ENCODE measurements at places on chromosomes 7 and 10.

- no peak overlapping the region for H3K4me3 ChIP-seq
- no peak for DNase-seq
- no peaks in the 10 kb centered on the region for H3K27me3 ChIP-seq
- no peaks in the 10 kb centered on the region for H3K36me3 ChIP-seq
- no peaks in the 10 kb centered on the region for H3K4me1 ChIP-seq
Measured at GRCh38 chr7:94206295-94206694, 188.4 kb upstream of the COL1A2 start.

DNA sequence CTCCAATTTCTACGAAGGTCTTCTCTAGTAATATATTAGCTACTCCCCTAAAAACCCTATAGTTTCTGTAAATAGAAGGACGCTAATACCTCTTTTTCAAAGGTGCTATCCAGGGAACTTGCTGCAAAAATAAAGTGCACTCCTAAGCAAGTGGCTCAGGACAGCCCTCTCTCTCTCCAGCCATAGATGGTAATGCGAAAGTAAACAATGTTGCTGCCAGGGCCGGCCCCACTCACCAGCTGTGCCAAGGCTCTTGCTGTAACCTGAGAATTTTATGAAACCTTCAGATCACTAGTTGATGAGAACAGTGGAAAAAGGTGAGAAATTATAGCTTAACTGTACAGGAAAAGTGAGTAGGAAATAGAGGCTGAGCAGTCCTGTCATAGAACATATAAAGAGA is 10.9 kb upstream of the TAS2R39 start:
- H3K27ac ChIP-seq, result no peak overlapping the region
- H3K4me1 ChIP-seq, result no peaks in the 10 kb centered on the region
- DNase-seq, result no peak
- no peaks in the 10 kb centered on the region for H3K27me3 ChIP-seq
- no peak overlapping the region for H3K4me3 ChIP-seq

- no peak for DNase-seq
- no peak overlapping the region for H3K27ac ChIP-seq
- no peak overlapping the region for H3K4me3 ChIP-seq
Measured at GRCh38 chr7:5349005-5349380, 66.2 kb downstream of the SLC29A4 start.

DNA sequence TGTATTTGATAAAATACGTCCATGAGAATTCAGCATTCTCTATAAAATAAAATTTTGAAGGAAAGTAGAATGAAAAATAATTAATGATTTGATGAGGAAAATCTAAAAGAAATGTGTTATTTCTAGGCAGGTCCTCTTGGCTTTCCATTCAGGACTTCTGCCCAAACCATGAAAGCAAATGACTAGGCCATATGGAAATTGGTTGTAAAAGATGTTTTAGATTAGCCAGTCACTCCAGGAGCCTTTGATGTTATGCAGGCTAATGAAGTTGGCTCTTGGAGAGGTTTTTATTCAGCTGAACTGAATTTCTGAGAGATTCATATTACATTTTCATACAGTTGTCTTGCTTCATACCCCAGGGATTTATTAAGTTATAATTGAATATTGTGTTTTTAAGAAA is 452.8 kb downstream of the SDK1 start:
- H3K36me3 ChIP-seq, result no peaks in the 10 kb centered on the region
- no peaks in the 10 kb centered on the region for H3K27me3 ChIP-seq
- DNase-seq, result no peak
- no peak overlapping the region for H3K4me3 ChIP-seq
- peaks cover 2% of the 10 kb centered on the region for H3K4me1 ChIP-seq

- H3K4me1 ChIP-seq, result no peaks in the 10 kb centered on the region
- no peaks in the 10 kb centered on the region for H3K27me3 ChIP-seq
- no peak for DNase-seq
- no peak overlapping the region for H3K4me3 ChIP-seq
Measured at GRCh38 chr10:123026302-123026701, 17.5 kb downstream of the ACADSB start.

DNA sequence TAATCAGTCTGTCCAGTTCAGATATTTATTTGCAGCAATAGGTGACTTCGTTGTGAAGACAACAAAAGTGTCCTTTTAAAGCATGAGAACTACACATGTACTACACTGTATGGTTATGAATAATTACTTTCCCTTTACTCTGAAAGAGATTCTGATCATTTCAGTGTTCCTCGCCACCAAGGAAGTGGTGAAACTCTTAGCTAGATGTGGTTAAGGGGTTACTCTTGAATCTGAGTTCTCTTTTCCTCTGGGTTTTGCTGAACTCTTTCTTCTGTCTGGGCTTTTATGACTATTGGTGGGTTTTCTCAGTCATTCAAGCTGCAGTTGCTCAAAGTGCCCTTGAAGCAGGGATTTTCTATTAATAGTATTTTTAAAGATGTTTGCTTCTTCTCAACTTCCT is 127.9 kb upstream of the SEM1 start:
- H3K27me3 ChIP-seq, result no peaks in the 10 kb centered on the region
- no peak overlapping the region for H3K4me3 ChIP-seq
- H3K27ac ChIP-seq, result no peak overlapping the region
- DNase-seq, result no peak

DNA sequence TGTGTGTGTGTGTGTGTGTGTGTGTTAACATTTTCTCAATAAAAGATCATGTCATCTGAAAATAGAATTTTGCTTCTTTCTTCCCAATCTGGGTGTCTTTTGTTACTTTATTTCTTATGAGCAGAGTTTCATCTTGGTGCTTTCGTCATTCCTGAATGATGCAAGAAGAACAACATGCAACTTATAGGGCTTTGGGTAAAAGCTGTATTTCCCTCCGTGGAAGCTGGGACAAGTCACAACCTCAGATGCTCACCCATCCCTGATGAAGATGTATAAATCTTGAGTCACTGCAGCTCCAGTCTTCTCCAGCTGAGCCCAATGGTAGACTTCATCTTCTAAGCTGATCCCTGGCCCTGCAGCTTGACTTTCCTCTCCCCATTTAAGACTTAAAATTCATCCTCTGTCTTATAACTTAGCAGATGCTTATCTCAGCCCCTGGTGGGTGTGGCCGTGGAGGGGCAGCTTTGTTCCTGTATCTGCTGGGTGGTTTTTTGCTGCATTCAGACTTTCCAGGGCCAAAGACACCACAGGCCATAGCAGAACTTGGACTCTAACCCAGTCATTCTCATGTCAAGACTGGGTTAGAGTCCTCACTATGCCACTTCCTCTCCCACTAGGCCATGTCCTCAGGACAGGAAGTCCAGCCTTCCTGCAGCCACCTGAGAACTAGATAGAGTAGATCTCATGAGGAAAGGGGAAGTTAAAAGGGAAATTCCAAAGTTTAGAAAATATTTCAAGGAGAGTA is 356.4 kb downstream of the TNS3 start:
- no peaks in the 10 kb centered on the region for H3K27me3 ChIP-seq
- H3K27ac ChIP-seq, result no peak overlapping the region
- no peak overlapping the region for H3K4me3 ChIP-seq

DNA sequence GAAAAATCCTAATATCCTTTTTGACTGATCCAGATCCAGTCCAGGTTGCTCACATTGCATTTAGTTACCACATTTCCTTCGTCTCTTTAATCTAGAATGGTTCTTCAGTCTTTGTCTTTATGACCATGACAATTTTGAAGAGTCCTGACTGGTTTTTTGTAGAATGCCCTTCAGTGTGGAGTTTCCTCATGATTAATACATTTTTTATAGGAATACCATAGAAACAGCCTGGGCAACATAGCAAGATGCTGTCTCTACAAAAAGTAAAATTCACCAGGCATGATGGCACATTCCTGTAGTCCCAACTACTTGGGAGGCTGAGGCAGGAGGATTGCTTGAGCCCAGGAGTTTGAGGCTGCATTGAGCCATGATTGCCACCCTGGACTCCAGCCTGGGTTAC is 285.0 kb upstream of the KAT6B start:
- no peak overlapping the region for H3K4me3 ChIP-seq
- H3K27ac ChIP-seq, result no peak overlapping the region
- H3K4me1 ChIP-seq, result no peaks in the 10 kb centered on the region
- no peaks in the 10 kb centered on the region for H3K36me3 ChIP-seq
- no peak for DNase-seq

DNA sequence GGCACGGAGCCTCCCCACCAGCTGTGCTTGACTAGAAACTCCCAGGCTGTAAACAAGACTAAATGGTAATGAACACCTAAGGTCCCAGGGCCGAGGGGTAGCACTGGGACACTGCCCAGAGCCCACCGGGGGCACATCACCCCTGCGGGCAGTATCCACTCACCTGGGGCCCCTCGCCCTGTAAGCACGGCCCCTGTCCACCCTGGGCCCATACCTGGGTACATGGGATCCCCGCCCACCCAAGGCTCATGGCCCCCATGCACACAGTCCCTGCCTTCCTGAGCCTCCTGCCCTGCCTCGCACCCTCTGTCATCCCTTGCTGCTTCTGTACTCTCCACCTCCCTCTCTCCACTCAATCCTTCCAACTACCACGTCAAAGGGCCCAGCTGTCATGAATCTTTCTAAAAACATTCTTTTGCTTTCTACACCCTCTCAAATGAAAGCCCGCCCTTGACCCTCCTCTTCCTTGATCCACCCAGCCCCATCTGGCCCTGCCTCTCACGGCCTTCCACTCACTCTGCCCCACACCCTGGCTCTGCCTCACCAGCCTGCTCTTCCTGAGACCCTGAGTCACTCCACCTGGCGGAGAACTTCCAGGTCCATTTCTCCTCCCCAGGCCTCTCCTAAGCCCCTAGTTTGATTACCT is 173.1 kb downstream of the PARD3 start:
- no peaks in the 10 kb centered on the region for H3K36me3 ChIP-seq
- no peak for DNase-seq
- no peak overlapping the region for H3K4me3 ChIP-seq
- H3K27ac ChIP-seq, result no peak overlapping the region
- peaks cover 6% of the 10 kb centered on the region for H3K4me1 ChIP-seq

- peaks cover 1% of the 10 kb centered on the region for H3K4me1 ChIP-seq
- no peak for DNase-seq
- H3K27me3 ChIP-seq, result no peaks in the 10 kb centered on the region
- 0 out of 2 replicates have a peak, but pooled peaks cover 6% of the 10 kb centered on the region for H3K36me3 ChIP-seq
- H3K27ac ChIP-seq, result no peak overlapping the region
- H3K4me3 ChIP-seq, result no peak overlapping the region
Measured at GRCh38 chr10:125015356-125015944, 73.5 kb downstream of the ZRANB1 start.

DNA sequence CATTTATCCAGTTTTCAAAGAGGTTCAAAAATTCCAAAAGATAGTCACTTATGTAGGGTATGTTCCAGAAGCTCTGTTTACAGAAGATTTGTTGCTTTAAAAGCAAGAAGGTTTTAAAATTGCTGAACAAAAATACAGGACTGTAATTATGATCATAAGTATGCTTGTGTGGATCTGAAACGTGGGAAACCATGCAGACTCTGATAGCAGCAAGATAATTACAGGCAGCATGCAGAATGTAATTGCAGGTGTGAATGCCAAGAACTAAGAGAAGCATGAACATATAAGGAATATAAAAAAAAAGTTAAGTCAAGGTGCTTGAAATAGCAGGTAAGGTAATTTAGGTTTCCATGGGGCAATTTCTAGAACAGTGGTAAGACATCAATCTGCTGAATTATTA is 405.7 kb downstream of the ARL4A start:
- no peaks in the 10 kb centered on the region for H3K4me1 ChIP-seq
- no peak for DNase-seq
- H3K4me3 ChIP-seq, result no peak overlapping the region
- no peaks in the 10 kb centered on the region for H3K27me3 ChIP-seq
- no peak overlapping the region for H3K27ac ChIP-seq

- peaks cover 21% of the 10 kb centered on the region for H3K36me3 ChIP-seq
- DNase-seq, result no peak
- no peaks in the 10 kb centered on the region for H3K4me1 ChIP-seq
- no peaks in the 10 kb centered on the region for H3K27me3 ChIP-seq
- H3K27ac ChIP-seq, result no peak overlapping the region
Measured at GRCh38 chr10:5762531-5762930, 50.7 kb downstream of the GDI2 start.

DNA sequence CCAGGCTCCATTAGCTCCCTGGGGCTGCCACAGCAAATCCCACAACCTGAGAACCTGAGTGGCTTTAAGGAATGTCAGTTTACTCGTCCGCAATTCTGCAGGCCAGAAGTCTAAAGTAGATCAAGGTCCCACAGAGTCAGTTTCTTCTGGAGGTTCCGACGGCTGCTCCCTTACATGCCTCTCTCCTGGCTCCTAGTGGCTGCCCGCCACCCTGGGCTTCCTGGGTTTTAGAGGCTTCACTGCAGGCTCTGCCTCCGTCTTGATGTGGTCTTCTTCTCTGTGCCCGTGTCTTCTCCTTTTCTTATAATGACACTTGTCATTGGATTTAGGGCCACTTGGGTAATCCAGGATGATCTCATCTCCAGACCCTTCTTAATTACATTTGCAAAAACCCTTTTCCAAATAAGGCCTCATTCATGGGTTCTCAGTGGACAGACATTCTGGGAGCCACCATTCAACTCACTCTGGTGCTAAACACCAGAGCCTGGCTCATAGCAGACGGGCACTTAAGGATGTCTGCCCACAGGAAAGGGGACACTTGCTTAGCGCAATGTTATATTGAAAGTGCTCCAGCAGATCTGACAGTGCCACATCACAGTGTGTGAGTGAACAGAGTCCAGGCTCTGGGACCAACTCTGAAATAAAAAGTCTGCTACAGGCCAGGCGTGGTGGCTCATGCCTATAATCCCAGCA is 77.6 kb downstream of the VWC2 start:
- no peak overlapping the region for H3K27ac ChIP-seq
- H3K27me3 ChIP-seq, result no peaks in the 10 kb centered on the region
- no peaks in the 10 kb centered on the region for H3K4me1 ChIP-seq
- no peaks in the 10 kb centered on the region for H3K36me3 ChIP-seq
- H3K4me3 ChIP-seq, result no peak overlapping the region

- no peaks in the 10 kb centered on the region for H3K27me3 ChIP-seq
- H3K36me3 ChIP-seq, result no peaks in the 10 kb centered on the region
- H3K27ac ChIP-seq, result no peak overlapping the region
- no peak overlapping the region for H3K4me3 ChIP-seq
- no peaks in the 10 kb centered on the region for H3K4me1 ChIP-seq
Measured at GRCh38 chr10:21161647-21162046, 264.5 kb upstream of the NEBL start.

- no peaks in the 10 kb centered on the region for H3K36me3 ChIP-seq
- H3K4me3 ChIP-seq, result no peak overlapping the region
- H3K27me3 ChIP-seq, result no peaks in the 10 kb centered on the region
- no peak for DNase-seq
Measured at GRCh38 chr7:80699721-80700256, 61.3 kb downstream of the CD36 start.

DNA sequence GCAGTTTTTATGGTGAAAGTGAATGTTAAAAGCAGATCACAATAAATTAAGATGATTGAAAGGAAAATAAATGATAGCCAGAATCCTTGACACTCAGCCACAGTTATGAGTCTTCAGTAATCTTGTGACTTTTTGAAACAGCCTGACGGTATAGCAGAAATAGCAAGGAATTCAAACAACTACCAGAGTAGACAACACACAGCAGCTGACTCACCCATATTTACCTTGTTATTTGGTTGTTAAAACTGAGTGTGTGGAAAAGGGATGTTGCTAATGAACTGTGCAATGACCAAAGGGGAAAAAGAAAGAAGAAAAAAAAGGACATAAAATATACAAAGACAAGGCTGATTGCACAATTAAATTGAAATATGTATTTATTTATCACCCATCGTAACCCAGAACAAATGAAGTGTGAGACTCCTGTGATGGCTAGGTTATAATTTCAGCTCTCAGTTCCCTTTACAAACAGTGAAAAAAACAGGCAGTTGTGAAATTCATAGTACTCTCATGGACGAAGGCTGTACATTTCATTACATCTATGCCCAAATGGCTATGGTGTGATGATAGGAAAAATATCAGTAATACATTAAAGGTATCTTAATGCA is 1023.0 kb upstream of the SORCS1 start:
- no peaks in the 10 kb centered on the region for H3K4me1 ChIP-seq
- H3K27ac ChIP-seq, result no peak overlapping the region
- no peaks in the 10 kb centered on the region for H3K27me3 ChIP-seq
- no peak for DNase-seq
- no peaks in the 10 kb centered on the region for H3K36me3 ChIP-seq

Data from iPS DF 6.9 (cell line).